ENCODE measurements at places on chromosomes 5 and 9. TPM values are rescaled to one million over a fixed set of nuclear protein-coding genes. Genes with fewer than 3 reads are reported as not detected.

The CDKN2B gene
- 4.0 TPM for total RNA-seq

The DBH gene
- total RNA-seq = not detected

The CYSRT1 gene
- total RNA-seq = 0.23 TPM

The CYLC2 gene
- total RNA-seq = not detected

The IL4 gene
- 4.0 TPM for total RNA-seq

The SLCO6A1 gene
- total RNA-seq = not detected

The BBLN gene
- total RNA-seq = 82.4 TPM

The ANKRD33B gene
- 5.7 TPM for total RNA-seq

Measured in T-helper 2 cell treated with Interferon-gamma antibody and Interleukin-4, amounts not matched to agents 100 ng/mL and 5 ng/mL, for 36 hours (primary cell).